ENCODE measurements at places on chromosomes 12 and 14.

- peaks cover 8% of the 10 kb centered on the region for H3K4me1 ChIP-seq
- H3K27ac ChIP-seq, result no peak overlapping the region
- no peak for DNase-seq
- no peaks in the 10 kb centered on the region for H3K27me3 ChIP-seq
- H3K4me3 ChIP-seq, result no peak overlapping the region
These were observed 112.7 kb downstream of the PLXNC1 start for GRCh38 chr12:94261119-94261518.

- peaks cover 42% of the 10 kb centered on the region for H3K36me3 ChIP-seq
- DNase-seq, result no peak
- no peak overlapping the region for H3K4me3 ChIP-seq
- peaks cover 3% of the 10 kb centered on the region for H3K4me1 ChIP-seq
- peak overlapping the region; percentile 26 for H3K27ac ChIP-seq
These were observed 7.2 kb downstream of the MBD6 start for GRCh38 chr12:57529831-57530230.

DNA sequence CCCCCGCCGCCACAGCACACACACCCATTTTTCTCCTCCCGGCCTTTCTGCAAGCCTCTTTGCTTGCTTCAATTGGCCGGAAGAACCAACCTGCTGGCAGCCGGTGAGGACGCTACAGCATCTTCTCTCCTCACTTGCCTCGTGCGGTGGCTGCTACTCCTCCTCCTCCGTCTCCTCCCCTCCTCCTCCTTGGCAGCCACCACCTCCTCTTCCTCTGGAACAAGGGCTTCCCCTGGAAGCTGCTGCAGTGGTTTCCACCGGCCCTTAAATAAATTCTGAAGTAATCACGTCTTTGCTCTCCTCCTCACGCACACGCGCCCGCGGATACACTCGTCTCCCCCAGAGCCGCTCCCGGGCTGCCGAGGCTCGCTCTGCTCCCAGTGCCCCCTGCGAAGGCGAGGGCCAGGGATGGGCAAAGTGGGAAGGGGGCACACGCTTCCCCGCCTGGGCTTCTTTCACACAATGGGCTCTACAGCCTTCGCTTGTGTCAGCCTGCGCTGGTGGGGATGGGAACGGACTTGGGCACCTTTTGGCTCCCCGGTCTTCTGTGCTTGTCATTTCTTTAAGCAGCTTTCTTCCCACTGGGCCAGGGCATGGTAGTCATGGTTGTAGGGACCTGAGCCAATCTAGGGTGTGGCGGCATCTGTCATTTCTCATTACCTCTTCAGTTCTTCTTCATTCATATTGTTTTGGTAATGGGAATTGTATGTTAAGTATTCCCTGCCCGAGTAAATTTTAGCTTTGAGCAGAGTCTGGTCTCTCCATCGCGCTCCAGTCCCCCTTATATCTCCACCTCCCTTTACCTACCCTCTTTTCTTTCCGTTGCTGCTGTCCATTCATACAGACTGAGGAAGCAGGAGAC is at the start of gene PPFIA2:
PPFIA2 (minus strand) TSS at position 161 of the 862 bp plus-strand sequence.
- H3K27me3 ChIP-seq, result peaks cover 7% of the 10 kb centered on the region
- peaks cover 7% of the 10 kb centered on the region for H3K4me1 ChIP-seq
- H3K36me3 ChIP-seq, result no peaks in the 10 kb centered on the region
- H3K27ac ChIP-seq, result no peak within 1 kb of the TSS

GRCh38 chr14:88140874-88141273 is 135.9 kb downstream of the GPR65 start:
- peaks cover 2% of the 10 kb centered on the region for H3K27me3 ChIP-seq
- no peak overlapping the region for H3K27ac ChIP-seq
- H3K4me1 ChIP-seq, result peaks cover 26% of the 10 kb centered on the region
- peak; percentile 6 for DNase-seq
- no peak overlapping the region for H3K4me3 ChIP-seq

DNA sequence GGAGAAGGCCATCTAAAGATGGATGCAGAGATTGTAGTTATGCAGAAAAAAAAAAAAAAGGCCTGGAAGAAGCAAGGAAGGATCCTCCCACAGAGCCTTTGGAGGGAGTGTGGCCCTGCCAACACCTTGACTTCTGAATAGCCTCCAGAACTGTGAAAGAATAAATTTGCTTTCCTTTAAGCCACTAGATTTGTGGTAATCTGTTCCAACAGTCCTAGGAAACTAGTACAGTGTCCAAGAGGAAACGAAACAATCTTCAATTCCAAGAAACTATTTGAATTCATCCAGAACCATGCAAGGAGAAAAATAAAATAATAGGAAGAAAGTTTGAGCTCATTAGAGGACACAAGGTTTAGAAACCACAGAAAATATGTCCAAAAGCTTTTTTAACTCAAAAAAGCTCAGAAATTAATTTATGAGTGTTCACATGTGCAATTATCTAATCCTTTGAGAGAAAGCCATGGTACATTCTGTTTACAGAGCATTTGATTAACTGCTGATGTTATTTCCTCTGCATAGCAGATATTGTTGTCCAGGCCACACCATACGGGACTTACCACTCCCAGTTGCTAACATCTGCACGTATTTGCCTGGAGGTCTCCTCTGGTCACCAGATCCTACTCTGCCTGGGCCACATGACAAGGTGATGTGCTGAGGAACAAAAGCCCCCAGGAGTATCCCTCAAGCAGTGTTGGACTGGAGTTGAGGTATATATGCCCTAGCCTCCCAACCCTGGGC is 30.0 kb upstream of the STAB2 start:
- no peaks in the 10 kb centered on the region for H3K27me3 ChIP-seq
- no peak for DNase-seq
- H3K4me1 ChIP-seq, result no peaks in the 10 kb centered on the region
- no peak overlapping the region for H3K27ac ChIP-seq

GRCh38 chr12:131074221-131075083 is 120.7 kb downstream of the ADGRD1 start:
- no peak overlapping the region for H3K4me3 ChIP-seq
- H3K27ac ChIP-seq, result no peak overlapping the region
- peaks cover 4% of the 10 kb centered on the region for H3K27me3 ChIP-seq
- H3K36me3 ChIP-seq, result peaks cover 3% of the 10 kb centered on the region
- no peaks in the 10 kb centered on the region for H3K4me1 ChIP-seq

GRCh38 chr12:50287271-50287670 is 4.0 kb upstream of the LIMA1 start:
- peaks cover 2% of the 10 kb centered on the region for H3K27me3 ChIP-seq
- no peak for DNase-seq
- H3K4me1 ChIP-seq, result peaks cover 12% of the 10 kb centered on the region
- no peak overlapping the region for H3K4me3 ChIP-seq
- H3K27ac ChIP-seq, result no peak overlapping the region

GRCh38 chr12:93025145-93026103 is 96.3 kb upstream of the EEA1 start:
- H3K27me3 ChIP-seq, result peaks cover 2% of the 10 kb centered on the region
- DNase-seq, result peak; percentile 6
- no peak overlapping the region for H3K4me3 ChIP-seq
- H3K4me1 ChIP-seq, result peaks cover 3% of the 10 kb centered on the region
- no peak overlapping the region for H3K27ac ChIP-seq

- H3K36me3 ChIP-seq, result no peaks in the 10 kb centered on the region
- H3K4me1 ChIP-seq, result no peaks in the 10 kb centered on the region
- H3K4me3 ChIP-seq, result no peak overlapping the region
- no peak for DNase-seq
These were observed 878.7 kb downstream of the DIO2 start for GRCh38 chr14:79332504-79333197.

DNA sequence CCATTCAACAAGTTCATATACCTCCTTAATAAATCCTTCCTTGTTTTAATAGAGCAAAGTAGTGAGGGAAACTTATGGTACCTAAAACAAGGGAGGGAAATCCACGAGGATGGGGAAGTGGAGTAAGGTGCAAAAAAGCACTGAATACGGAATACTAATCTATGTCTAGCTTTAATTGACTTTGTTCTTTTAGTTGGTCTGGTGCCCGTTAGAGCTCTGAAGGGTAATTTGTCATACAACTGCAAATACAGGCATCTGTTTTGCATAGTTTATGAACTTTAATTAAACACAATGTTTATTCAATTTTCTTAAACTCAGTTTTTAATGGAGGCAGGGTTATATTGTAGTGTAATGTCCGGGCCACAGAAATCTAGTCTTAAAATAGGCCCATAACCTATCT is 67.0 kb downstream of the E2F7 start:
- H3K4me3 ChIP-seq, result no peak overlapping the region
- H3K27me3 ChIP-seq, result peaks cover 3% of the 10 kb centered on the region

- no peaks in the 10 kb centered on the region for H3K4me1 ChIP-seq
- no peak overlapping the region for H3K27ac ChIP-seq
- H3K4me3 ChIP-seq, result no peak overlapping the region
- DNase-seq, result no peak
- H3K27me3 ChIP-seq, result peaks cover 2% of the 10 kb centered on the region
These were observed 207.2 kb upstream of the TMTC1 start for GRCh38 chr12:29990971-29991370.

DNA sequence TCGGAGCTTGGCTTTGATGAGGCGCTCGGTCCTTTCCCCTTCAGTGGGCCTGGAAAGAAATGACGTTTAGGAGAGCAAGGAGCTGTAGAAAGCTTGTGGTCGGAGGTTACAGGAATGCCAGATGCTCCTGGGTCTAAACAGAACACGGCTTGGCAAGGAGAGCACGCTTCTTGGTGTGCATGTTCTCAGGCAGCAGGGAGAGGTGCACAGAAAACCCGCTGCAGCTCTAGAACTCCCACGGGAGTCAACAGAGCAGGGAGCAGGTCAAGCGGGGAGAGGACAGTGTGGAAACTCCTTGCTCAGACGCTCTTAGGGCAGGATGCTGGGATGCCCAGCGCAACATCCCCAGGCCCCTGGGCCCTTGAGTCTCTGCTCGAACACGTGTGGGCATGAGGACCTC is 51.0 kb downstream of the SSH1 start:
- DNase-seq, result no peak
- no peak overlapping the region for H3K27ac ChIP-seq
- peaks cover 38% of the 10 kb centered on the region for H3K36me3 ChIP-seq

DNA sequence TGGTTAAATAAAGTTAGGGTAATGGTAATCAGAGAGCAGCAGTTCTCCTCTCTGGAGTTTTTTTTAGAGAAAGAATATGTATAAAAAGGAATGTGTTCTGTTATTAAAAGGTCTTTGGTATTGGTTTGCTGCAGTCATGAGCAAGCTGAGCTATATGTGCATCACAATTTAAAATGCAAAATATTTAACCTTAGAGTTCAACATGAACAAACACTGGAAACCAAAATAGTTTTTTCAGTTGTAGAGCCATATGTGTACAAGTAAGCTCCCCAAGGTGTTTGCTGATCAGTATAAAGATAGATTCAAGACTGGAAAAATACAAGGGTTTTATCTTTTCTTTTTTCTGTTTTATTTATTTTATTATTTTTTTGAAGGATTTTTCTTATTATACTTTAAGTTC is 245.0 kb downstream of the NUBPL start:
- H3K4me1 ChIP-seq, result no peaks in the 10 kb centered on the region
- H3K27ac ChIP-seq, result no peak overlapping the region
- H3K4me3 ChIP-seq, result no peak overlapping the region
- H3K27me3 ChIP-seq, result peaks cover 1% of the 10 kb centered on the region
- H3K36me3 ChIP-seq, result no peaks in the 10 kb centered on the region

GRCh38 chr14:105068818-105069217 is 3.6 kb upstream of the GPR132 start:
- no peak overlapping the region for H3K4me3 ChIP-seq
- H3K27me3 ChIP-seq, result peaks cover 12% of the 10 kb centered on the region
- peaks cover 3% of the 10 kb centered on the region for H3K36me3 ChIP-seq
- H3K4me1 ChIP-seq, result peaks cover 3% of the 10 kb centered on the region

DNA sequence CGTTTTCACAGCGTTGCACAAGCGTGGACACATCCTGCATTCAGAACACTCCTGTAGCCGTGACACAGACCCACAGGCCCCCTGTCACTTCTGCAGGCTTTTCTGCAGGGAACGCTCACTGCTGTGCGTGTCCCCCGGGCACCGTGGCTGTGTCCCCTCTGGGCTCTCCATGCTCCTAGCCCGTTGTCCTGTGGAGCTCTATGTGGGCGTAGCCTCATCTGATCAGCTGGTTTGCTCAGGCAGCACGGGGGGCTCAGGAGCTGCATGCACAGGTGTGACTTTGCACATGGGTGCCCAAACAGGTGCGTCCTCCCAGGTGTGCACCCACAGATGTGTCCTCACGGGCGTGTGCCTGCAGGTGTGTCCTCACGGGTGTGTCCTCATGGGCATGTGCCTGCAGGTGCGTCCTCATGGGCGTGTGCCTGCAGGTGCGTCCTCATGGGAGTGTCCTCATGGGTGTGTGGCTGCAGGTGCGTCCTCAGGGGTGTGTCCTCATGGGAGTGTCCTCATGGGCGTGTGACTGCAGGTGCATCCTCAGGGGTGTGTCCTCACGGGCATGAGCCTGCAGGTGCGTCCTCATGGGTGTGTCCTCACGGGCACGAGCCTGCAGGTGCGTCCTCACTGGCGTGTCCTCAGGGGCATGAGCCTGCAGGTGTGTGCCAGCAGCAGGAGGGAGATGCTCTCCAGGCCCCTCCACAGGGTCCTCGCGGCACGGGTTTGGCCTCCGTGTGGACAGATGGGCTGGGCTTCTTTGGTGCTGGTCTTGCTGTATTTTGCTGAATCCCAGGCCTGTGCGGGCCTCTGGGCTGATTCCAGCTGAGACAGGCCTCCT is 17.5 kb downstream of the MTA1 start:
- no peak for DNase-seq
- no peak overlapping the region for H3K4me3 ChIP-seq
- peaks cover 5% of the 10 kb centered on the region for H3K27me3 ChIP-seq
- no peaks in the 10 kb centered on the region for H3K4me1 ChIP-seq
- H3K36me3 ChIP-seq, result peaks cover 13% of the 10 kb centered on the region

DNA sequence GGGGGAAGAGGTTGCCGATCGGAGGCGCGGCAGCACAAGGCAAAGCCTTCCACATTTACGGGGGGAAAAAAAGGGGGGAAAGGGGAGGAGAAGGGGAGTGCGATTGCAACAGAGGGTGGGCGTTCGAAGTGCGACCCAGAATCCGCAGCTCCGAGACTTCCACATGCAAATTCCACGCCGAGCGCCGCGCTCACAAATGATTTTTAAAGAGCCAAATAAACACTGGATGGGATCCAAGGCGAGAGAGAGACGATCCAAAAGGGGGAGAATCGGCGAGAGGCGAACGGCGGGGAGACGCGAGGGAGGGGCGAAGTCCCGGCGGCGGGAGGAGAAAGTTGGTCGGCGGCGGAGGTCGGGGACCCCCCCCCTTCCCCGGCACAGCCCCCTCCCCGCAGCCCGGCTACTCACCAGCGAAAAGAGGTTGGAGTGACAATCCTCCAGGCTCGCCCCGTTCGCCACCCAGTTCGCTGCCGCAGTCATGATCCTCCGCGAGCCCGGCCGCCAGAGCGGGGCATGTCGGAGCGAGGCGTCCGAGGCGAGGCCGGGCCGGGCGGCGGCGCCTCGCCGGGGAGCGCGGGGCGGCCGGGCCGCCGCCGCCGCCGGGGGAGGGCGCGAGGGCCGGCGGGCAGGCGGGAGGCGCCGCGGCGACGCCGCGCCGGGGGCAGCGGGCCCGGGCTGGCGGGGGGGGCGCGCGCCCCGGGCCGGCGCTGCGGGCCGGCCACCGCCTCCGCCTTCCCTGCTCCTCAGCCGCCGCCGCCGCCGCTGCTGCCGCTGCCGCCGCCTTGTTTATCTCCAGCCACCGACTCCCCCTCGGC is 634 bp downstream of the MED13L start:
- peak overlapping the region; percentile 90 for H3K27ac ChIP-seq
- peak overlapping the region; percentile 100 for H3K4me3 ChIP-seq
- peaks cover 11% of the 10 kb centered on the region for H3K27me3 ChIP-seq
- peaks cover 36% of the 10 kb centered on the region for H3K4me1 ChIP-seq

GRCh38 chr14:50070840-50071548 is 45.4 kb downstream of the VCPKMT start:
- H3K4me3 ChIP-seq, result no peak overlapping the region

All from endothelial cell (in vitro differentiated cells).